ENCODE measurements at places on chromosomes 3 and 15. TPM values are rescaled to one million over a fixed set of nuclear protein-coding genes. Genes with fewer than 3 reads are reported as not detected.

DNA sequence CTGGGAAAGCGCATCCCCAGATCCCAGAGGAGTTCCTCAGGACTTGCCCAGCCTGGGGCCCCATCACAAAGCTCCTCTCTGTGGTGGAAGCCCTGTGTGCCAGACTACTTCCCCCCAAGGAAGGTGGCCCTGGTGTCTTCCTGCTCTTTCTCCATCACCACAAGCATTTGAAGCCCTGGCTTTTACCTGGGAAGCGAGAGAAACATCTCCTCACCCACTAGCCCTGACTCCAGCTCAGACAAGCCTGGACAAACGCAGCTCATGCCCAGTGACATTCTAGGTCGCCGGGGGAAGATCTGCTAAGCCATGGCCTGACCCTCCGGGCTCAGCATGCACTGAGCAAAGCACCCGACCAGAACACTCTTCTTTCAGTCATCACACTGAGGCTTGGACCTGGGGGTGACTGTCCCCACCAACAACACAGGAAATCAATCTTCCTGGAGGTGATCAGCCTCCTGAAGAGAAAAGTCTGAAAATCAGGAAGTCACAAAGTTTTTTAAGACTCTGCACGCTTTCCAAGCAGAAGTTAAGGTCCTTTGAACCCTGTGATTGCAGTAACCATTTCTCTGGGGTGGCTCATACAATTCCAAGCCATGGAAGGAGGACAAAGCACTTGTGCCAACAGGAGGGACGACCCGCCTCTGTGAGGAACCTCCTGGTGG is 40.8 kb downstream of the KLHL25 start:
- no peak for DNase-seq

GRCh38 chr3:41125258-41125657 is 74.0 kb upstream of the CTNNB1 start:
- no peak for DNase-seq

Gene ISY1
- 16.4 TPM for total RNA-seq

Gene KCNMB3
- 10.3 TPM for total RNA-seq

DNA sequence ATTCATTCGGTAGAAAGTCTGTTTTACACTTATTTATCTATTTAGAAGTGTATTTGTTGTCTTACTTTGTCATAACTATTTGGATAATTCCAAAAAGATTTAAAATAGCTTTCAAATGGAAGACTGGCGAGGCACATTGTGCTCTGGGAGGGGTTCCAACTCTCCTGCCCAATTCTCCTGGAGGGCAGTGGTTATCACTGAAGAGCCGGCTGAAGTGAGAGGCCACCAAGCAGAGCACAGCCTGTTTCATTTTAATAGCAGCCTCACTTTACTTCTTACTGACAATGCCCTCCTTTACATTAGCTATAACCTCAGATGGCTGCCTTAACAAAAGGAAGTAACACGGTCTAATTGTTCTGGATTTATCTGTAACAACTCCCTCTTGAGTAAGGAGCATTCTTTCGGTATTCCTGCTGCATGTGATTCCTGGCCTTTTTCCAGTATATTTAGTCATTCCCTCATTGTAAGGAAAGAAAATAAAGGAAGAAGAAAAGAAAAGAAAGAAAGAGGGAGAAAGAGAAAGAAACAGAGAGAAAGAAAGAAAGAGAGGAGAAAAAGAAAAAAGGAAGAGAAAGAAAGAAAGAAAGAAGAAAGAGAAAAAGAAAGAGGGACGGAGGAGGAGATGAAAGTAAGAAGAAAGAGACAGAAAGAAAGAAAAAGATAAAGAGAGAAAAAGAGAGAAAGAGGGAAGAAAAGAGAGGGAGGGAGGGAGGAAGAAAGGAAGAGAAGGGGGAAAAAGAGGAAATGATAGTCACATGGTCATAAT is 339.8 kb upstream of the WNT5A start:
- DNase-seq: no peak

GRCh38 chr15:80780416-80781221 is 1.4 kb downstream of the CEMIP start:
- DNase-seq: no peak

Gene UROC1
- total RNA-seq: not detected

Gene CTSH
- total RNA-seq: 149 TPM
